Epithelial cell of esophagus (primary cell): ENCODE measurements at places on chromosomes 11 and 22.

DNA sequence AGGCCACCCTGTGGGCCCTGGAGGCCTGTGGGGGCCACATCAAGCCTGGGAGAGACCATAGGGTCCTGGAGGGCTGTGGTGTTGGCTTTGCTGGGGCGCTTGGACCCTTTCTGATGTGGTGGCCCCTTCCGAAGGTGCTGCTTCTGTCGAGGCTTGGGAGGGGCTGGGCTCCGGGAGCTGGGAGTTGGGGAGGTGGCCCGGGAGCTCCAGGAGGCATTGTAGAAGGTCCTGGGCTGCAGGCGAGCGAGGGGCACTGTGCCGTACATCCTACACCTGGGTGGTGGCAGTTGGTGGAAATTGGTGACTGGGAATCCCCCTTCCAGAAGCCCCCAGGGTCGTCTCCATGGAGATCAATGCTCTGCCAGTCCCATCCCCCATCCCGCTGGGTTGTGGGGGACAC, 2.6 kb downstream of the PLA2G3 start:
- no peak for DNase-seq

DNA sequence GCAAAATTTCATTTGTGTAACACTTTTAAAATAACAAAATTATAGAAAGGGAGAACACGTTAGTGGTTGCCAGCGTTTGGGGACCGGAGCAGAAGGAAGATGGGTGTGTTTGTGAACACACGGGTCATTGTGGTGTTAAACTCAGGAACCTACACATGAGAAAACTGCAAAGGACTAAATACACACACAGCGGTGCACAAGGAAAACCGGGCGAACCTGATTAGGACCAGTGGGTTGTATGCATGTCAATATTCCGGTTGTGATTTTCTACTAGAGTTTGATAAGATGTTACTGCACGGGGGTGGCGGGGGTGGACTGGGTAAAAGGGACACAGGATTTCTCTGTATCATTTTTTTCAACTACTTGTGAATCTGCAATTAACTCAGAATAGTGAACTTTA, 351.2 kb downstream of the OPCML start:
- DNase-seq: no peak

DNA sequence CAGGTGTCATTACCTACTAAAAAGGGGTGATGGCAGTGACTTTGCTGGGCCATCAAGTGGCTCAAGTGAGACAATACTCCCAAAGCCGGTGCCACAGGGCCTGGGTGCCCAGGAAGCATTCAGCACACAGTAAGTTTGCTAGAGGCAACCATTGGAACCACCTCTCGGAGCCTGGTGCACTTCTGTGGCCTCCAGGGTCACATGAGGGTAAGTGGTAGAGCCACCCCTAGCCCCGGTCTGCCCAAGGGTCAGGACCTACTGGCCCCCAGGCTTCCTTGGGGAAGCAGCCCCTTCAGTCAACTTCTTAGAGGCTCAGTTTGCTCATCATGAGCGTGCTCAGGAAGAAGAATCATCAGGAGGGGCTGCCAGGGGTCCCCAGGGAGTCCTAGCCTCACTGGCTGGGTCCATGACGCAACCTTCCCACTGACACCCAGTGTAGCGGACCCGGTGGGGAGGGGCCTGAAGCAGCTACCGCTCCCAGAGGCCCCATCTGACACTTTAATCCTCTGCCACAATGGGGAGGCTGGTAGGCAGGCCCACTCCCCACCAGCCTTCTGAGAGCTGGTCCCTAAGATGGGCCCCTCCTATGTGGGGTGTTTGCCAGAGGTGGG, 17.5 kb upstream of the RASL10A start:
- no peak for DNase-seq

DNA sequence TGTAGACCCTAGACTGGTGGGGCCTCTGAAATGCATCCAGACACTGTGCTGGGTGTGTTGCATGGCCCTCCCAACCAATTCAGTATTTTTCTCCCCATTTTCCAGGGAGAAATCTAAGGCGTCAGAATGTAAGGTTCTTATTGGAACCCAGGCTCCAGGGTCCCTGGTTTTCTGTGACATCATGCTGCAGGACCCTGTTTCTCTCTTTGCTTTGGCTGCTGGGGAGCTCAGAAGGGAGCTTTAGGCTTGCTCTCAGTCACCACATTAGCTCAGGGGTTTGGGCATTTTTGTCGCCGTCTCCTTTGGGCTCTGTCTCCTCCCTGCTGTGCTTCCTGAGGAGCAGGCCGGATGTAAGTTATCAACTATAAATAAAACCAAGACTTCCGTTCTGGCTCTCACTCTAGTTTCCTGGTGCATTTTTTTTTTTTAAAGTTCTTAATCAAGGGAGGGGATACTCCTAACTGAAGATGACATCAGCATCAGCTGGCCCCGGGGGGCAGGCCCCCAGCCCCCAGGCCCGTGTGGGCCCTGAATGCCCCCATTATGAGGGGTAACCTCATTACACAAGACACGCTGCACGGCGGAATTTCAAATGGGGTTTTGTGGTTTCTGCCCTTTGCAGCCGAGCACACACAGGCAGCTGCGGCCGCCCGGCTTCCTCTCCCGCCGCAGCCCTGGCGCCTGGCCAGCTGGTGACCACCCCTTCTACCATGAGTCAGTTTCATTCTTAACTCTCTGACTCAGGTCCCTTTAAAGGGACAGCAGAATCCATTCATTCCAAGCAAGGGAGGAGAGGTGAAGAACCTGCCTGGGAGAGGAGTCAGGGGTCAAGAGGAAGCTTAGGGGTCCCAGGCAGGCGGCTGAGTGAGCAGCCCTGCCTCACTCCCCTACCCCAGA, 3.2 kb downstream of the MYEOV start:
- peak; percentile 96 for DNase-seq

- DNase-seq: peak; percentile 57
These were observed 912 bp downstream of the KREMEN1 start for GRCh38 chr22:29073618-29074275.

DNA sequence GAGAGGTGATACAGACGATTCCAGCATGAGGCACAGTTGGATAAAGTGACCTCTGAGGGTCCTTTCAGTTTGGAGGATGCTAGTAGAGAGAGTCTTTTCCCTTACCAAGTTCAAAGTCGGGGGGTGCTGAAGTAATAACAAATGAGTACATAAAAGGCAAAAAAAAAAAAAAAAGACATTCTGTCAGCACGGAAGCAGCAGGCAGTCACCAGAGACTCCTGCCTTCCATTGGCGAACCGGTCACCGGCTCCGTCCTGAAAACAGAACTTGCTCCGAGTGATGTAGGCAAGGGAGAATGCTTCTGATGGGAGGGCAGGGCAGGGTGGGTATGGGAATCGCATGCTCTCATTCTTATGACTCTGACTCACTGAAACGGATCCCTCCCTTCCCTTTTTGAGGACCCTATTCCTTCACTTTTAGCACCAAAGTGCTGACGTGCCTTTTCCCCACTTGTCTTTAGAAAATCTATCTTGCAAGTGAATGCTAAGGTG, 65.9 kb downstream of the PRR5L start:
- DNase-seq: peak; percentile 94

- no peak for DNase-seq
These were observed 9.7 kb downstream of the CHRM1 start for GRCh38 chr11:62911137-62912130.

GRCh38 chr11:56509439-56509838, 18.3 kb upstream of the OR5M8 start:
- peak; percentile 24 for DNase-seq

DNA sequence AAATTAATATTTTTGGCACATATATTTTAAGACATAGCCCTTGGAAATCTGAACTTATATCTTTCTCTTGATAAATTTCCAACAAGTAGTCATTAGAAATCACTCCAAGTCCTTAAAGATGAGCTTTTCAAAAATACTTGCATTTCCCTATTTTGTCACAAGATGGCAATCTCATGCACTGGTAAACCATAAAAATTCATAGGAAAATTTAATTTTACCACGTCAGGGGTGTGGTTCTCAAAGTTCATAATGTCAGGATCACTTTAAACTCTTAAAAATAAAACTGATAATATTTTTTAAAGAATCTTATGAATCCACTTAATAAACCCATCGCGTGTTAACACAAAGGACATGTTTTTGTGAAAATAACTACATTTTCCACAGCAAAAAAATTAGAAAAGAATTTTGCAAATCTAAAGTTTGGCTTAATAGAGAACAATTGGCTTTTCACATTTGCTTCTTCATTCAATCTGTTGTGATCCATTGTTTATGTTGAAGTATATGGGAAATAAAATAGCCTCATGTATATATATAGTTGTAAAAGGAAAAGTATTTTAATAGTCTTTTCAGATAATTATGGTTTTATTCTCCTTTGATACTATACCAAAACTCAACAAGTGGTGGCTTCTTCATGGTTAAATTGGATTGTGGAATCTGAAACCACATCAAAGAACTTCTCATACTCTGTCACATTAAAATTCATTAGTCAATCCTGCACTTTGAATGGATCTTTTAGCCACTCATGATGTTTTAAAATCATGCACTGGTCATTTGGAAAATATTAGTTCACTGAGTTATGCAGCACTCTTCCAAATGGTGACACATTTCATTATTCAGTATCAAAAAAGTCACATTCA, 169.1 kb downstream of the CADM1 start:
- peak; percentile 42 for DNase-seq

DNA sequence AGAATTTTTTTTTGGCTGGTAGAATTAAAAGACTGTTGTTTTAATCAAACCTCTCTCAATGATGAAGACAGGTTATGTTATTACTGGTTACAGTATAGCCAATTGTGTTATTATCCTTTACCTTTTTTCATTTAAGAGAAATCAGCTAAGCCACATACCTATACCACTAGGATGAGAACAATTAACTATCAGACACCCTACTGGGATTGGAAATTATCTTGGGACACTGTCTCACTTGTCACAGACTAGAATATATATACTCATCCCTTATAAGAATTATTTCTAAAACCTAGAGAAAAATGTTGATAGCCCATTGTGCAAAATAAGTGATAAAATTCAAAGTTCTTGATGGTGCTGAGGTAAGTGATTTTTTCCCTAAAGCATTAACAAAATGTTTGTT, at the start of gene OR5AS1:
Gene OR5AS1 (plus strand): TSS at position 301 of the 400 bp plus-strand sequence. CDS start 2,765 bp downstream, outside the sequence.
- no peak for DNase-seq

DNA sequence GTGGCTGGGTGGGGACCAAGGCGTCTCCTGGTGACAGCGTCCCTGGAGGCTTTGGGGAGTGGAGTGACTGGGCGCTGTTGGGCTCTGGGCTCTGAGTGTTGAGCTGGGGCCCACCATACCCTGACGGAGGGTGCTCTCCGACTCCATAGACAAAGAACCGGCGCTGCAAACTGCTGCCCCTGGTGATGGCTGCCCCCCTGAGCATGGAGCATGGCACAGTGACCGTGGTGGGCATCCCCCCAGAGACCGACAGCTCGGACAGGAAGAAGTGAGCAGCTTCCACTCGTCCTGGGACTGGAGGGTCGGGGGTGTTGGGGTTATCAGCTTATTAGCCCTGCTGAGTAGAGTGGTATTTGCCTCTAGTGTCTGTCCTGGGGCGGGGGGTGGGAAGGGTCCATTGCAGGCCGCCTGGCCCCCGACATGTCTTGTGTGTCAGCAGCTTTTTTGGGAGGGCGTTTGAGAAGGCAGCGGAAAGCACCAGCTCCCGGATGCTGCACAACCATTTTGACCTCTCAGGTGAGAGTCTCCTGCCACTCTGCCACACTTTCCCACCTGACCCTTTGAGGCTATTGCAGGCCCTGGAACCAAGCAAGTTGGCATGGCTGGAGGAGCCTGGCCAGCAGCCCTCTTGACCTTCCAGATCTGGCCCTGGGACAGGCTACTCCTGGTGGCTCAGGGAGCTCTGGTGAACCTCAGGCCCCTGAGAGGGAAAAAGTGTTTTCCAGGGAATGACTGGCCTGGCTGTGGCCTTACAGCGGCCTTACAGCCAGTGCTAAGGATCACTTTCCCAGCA, 7.6 kb downstream of the CLDN5 start:
- no peak for DNase-seq

DNA sequence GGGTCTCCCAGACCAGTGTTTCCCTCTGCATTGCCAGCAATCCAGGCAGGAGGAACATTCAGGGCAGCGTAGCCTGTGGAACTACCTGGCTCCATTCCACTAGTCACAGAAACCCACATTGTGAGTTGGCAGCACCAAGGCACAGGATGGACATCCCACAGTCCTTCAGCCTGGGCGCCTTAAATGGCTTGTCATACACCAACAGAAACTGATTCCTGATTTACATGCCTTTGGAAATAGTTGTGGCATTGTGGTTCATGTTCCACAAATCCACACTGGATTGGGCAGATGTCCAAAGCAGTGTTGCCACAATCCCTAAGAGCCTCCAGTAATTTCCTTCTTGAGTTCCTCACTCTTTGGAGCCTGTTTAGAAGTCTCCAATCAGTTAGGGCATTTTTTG, 225.6 kb downstream of the BLID start:
- DNase-seq: peak; percentile 23

- peak; percentile 86 for DNase-seq
These were observed at the start of gene CCND1 for GRCh38 chr11:69640995-69641581. Gene CCND1 (plus strand): TSS chr11:69641156. CDS start chr11:69641314, 158 bp downstream.

DNA sequence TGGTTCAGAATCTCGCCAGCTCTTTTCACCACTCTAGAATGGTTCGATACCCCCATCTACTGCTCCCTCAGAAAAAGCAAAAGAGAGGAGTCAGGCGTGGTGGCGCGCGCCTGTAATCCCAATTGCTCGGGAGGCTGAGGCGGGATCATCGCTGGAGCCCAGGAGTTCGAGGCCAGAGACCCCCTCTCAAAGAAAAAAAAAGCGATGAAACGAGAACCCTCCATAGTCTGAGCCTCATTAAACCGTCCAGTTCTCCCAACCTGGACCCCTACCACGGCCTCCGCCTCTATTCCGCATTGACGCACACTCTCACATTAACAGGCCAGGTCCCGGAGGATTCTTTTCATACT, 439 bp downstream of the SPA17 start:
- no peak for DNase-seq

DNA sequence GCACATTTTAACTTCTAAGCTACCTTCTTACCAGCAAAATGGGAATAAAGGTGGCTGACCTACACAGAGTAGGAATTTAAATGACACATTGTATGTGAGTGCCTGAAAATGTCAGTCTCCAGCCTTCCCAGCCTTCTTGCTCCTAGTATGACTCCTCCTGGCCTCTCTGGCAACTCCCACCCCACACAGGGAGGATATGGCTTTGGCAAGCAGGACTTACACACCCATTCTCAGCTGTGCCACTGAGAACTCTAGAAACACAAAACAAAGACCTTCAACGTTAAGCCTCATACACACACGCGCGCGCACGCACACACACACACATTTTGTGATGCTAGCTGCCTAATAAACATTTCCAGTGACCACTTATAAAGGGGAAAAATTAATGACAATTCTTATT, 65.8 kb downstream of the PACSIN2 start:
- DNase-seq: peak; percentile 72
